CD4-positive, alpha-beta memory T cell (primary cell): ENCODE measurements at places on chromosomes 5 and 9. TPM values are rescaled to one million over a fixed set of nuclear protein-coding genes. Genes with fewer than 3 reads are reported as not detected.

The ARL14EPL gene
- total RNA-seq: not detected

The ADAMTSL2 gene
- 0.17 TPM for total RNA-seq

The TAF11L10 gene
- total RNA-seq: not detected

The SEMA5A gene
- 3.5 TPM for total RNA-seq

The CDHR2 gene
- total RNA-seq: 2.9 TPM

The IFNK gene
- not detected for total RNA-seq

The TRAF1 gene
- total RNA-seq: 174 TPM

The ECSCR gene
- 0.32 TPM for total RNA-seq

DNA sequence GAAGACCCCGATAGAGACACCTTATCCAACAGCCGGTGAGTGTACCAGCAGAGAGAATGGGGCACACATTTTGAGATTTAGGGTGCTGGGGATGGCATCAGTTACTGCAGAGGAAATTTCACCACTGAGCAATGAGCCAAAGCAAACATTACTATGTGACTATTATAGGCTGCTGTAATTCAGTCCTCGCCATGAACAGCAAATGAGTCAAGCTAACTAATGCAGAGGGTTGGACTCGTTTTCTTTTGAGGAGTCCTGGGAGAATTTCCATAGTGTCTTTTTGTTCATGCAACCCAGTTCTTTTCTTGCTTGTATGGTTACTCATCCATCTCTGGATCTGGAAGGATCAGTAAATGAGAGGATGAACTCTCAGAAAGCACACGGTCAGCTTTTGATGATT, 323.8 kb downstream of the PSAT1 start:
- no peak for DNase-seq
- no peak overlapping the region for H3K27ac ChIP-seq
- H3K4me3 ChIP-seq: no peak overlapping the region
- H3K27me3 ChIP-seq: no peaks in the 10 kb centered on the region

- peaks cover 27% of the 10 kb centered on the region for H3K4me1 ChIP-seq
- H3K27me3 ChIP-seq: no peaks in the 10 kb centered on the region
- DNase-seq: no peak
- H3K27ac ChIP-seq: peak overlapping the region; percentile 84
- H3K4me3 ChIP-seq: peak overlapping the region; percentile 65
These were observed 994 bp downstream of the POLE3 start for GRCh38 chr9:113409481-113409880.

DNA sequence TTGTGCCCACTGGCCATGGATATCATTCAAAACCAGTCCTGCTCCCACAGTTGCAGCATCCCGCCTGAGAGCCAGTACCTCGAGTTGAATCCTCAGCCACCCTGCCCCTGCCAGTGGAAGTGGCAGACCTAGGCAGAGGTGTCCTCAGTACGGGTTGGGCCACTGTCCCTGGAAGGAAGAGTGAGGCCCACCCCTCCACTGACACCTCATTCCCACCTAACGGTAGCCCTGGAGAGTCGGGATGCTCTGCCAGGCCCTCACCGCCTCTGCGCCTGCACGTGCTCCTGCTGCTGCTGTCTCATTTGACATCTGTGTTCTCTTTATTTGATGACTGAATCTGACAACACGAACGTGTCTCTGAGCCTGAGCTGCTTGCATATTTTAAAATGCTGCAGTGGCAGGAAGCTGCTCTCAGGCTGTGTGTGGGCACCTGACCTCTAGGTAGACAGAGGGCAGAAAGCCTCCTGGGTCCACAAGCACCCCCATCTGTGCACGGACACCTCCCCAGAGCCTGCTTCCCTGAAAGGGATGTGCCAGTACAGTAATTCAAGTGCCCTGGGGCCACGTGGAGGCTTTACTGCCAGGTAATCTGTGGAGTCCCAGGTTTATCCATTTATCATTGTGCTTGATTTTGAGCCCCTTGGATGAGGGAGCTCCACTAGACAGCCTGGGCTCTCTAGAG, 194.7 kb downstream of the CACNA1B start:
- H3K36me3 ChIP-seq: no peaks in the 10 kb centered on the region
- no peak overlapping the region for H3K27ac ChIP-seq
- DNase-seq: no peak
- no peaks in the 10 kb centered on the region for H3K27me3 ChIP-seq
- H3K4me1 ChIP-seq: no peaks in the 10 kb centered on the region

GRCh38 chr5:142587354-142587965, 98.4 kb downstream of the FGF1 start:
- peak; percentile 12 for DNase-seq
- no peaks in the 10 kb centered on the region for H3K36me3 ChIP-seq
- no peaks in the 10 kb centered on the region for H3K4me1 ChIP-seq
- no peak overlapping the region for H3K4me3 ChIP-seq
- no peaks in the 10 kb centered on the region for H3K27me3 ChIP-seq

DNA sequence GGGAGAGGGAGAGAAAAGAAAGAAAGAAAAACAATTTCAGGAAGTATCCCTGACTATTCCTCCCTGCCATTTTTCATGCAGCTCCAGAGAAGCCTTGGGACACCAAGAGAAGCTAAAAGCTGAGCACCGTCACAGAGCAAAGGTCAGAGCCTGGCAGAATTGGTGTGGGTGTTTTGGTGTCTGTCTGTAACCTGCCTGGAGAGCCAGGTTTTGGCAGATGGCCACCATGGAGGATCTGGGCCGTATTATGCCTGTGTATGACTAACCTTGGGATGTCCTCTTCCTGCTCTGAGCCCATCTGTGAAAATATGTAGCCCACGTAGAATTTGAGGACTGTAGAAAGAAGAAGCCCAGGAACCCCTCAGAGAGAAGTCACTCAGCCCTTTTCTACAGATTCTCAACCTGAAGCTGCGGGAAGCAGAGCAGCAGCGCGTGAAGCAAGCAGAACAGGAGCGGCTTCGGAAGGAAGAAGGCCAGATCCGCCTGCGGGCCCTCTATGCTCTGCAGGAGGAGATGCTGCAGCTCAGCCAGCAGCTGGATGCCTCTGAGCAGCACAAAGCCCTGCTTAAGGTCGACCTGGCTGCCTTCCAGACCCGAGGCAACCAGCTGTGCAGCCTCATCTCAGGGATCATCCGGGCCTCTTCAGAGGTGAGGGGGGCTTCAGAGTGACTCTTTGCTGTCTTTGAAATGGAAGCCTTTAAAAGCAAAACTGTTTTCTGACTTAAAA, 18.8 kb downstream of the GLE1 start:
- no peaks in the 10 kb centered on the region for H3K4me1 ChIP-seq
- peaks cover 58% of the 10 kb centered on the region for H3K36me3 ChIP-seq
- no peak for DNase-seq
- H3K27me3 ChIP-seq: no peaks in the 10 kb centered on the region

DNA sequence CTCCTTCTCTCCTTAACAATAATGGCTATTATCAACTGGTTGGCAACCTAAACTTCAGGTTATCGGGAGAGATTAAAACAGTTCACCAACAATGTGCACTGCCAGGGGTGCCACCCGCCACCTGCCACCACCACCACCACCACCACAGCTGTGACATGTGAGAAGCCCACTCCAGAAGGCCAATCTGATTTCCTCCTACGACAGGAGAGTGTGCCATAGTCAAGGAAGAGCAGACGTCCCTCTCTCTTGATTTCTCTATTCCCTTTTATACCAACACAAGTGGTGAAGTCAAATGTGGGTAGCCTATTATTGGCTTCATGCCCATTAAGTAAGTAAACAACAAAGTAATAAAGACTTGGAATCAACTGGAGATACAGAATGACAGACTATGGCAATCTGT, 22.4 kb downstream of the GNAQ start:
- peaks cover 51% of the 10 kb centered on the region for H3K4me1 ChIP-seq
- no peak for DNase-seq
- H3K4me3 ChIP-seq: no peak overlapping the region
- H3K27ac ChIP-seq: no peak overlapping the region
- no peaks in the 10 kb centered on the region for H3K36me3 ChIP-seq

DNA sequence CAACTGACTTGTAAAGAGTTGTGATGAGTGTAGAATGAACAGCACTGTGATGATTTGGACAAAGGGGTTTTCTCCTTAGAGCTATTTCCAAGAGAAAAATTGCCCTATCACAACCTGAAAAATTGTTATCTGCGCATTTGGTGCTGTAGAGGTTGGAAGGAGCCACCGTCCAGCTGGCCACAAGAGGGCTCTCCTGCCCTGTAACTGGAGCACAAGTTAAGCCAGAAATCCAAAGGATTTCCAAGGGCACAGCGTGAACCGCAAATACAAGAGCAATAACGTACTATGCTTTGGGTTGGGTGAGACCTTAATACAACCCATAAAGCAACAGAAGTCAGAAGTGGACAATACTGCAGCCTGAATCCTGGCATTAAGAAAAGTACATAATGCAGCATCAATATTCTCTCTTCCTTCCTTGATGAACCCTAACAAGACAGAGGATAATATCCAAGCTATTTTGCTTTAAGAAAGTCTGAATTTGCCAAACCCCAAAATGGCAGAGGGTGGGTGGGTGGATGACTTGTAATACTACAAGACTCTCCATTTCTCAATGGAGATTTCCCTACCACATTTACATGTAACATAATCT, 56.8 kb upstream of the SMIM32 start:
- H3K27me3 ChIP-seq: no peaks in the 10 kb centered on the region
- H3K4me1 ChIP-seq: no peaks in the 10 kb centered on the region
- H3K36me3 ChIP-seq: no peaks in the 10 kb centered on the region
- DNase-seq: no peak
- no peak overlapping the region for H3K27ac ChIP-seq

GRCh38 chr9:135580664-135581380, 19.3 kb downstream of the PAEP start:
- no peak overlapping the region for H3K27ac ChIP-seq
- no peaks in the 10 kb centered on the region for H3K4me1 ChIP-seq
- H3K27me3 ChIP-seq: no peaks in the 10 kb centered on the region
- no peaks in the 10 kb centered on the region for H3K36me3 ChIP-seq
- DNase-seq: no peak
- H3K4me3 ChIP-seq: no peak overlapping the region

DNA sequence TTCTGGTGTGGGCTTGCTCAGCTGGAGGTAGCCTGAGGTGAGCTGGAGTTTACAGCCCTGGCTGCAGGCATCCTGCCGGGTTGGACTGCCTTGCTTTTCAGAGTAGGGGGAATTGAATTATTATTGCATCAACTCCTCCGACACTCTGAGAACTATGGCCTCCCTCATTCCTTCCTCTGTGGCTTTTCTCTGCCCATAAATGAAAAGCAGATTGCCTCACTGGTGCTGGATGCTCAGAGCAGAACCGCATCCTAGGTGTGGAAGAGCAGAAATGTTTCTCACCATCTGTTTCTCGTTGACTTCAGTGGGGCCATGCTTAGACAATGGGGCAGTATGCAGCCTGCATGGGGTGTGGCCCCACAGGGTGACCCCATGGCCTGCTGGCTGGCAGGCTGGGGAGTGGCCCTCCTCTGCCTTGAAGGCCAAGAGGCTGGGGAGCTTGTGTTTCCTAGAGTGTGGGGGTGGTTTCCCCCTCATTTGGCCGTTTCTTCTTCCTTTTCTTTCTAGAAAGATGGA, 27.3 kb upstream of the TGFBI start:
- H3K4me3 ChIP-seq: no peak overlapping the region
- no peaks in the 10 kb centered on the region for H3K27me3 ChIP-seq
- no peaks in the 10 kb centered on the region for H3K36me3 ChIP-seq
- no peak overlapping the region for H3K27ac ChIP-seq
- DNase-seq: no peak

DNA sequence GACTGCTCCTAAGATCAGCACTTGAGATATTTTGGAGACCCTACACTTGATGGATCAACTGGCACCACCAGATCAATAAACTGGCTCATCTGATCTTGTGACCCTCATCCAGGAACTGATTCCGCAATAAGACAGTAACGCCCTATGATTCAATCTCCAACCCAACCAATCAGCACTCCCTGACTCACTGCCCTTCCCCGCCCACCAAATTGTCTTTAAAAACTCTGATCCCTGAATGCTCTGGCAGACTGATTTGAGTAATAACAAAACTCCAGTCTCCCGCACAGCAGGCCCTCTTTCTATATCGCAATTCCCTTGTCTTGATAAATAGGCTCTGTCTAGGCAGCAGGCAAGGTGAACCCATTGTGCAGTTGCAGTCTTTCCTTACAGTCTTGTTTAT, 677.0 kb downstream of the LRRC70 start:
- H3K27ac ChIP-seq: no peak overlapping the region
- no peak for DNase-seq
- H3K4me1 ChIP-seq: no peaks in the 10 kb centered on the region
- no peaks in the 10 kb centered on the region for H3K27me3 ChIP-seq

DNA sequence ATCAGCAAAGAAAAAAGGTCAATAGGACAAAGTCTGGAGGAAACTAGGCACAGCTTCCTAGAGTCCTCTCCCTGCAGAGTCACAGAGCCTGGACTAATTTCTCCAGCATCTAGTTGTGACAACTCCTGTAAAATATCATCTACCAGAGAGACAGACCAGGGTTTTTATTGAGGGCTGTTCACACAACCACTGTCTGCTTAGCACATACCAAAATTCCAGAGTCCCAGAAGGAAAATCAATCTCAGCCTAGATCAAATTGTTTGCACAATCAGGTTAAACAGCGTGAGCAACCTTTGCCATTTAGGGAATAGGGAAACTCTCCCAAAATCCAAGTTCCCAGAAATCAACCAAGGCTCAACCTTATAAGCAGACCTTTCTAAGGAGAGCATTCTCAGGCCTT, 190.3 kb downstream of the SYK start:
- H3K36me3 ChIP-seq: no peaks in the 10 kb centered on the region
- no peaks in the 10 kb centered on the region for H3K4me1 ChIP-seq
- H3K4me3 ChIP-seq: no peak overlapping the region
- H3K27me3 ChIP-seq: no peaks in the 10 kb centered on the region
- no peak overlapping the region for H3K27ac ChIP-seq
- no peak for DNase-seq

DNA sequence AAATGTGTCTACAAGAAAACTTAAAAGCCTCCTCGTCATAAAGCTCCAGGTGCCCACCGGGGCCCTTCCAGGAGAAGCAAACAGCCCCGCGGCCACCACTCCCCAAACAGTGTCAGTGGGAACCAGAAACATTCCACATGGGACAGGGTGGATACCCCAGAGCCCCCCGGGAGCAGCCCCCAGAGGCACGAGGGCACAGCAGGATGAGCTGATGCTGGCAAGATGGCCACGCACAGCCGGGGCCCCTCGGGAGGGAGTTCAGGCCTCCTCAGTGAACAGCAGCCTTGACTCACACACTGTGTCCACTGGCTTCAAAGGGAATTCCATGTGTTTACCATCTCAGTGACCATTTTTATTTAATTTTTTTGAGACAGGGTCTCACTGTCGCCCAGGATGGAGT, 10.5 kb downstream of the EXD3 start:
- DNase-seq: no peak
- H3K4me1 ChIP-seq: peaks cover 14% of the 10 kb centered on the region
- no peaks in the 10 kb centered on the region for H3K36me3 ChIP-seq
- H3K4me3 ChIP-seq: no peak overlapping the region
- H3K27me3 ChIP-seq: no peaks in the 10 kb centered on the region

- H3K4me3 ChIP-seq: no peak overlapping the region
- no peaks in the 10 kb centered on the region for H3K36me3 ChIP-seq
- H3K27ac ChIP-seq: no peak overlapping the region
- DNase-seq: no peak
These were observed 19.5 kb downstream of the MARCHF6 start for GRCh38 chr5:10372726-10373709.

GRCh38 chr5:33346534-33346933, 94.2 kb upstream of the TARS1 start:
- no peak overlapping the region for H3K4me3 ChIP-seq
- no peak overlapping the region for H3K27ac ChIP-seq
- no peaks in the 10 kb centered on the region for H3K36me3 ChIP-seq

- no peak overlapping the region for H3K4me3 ChIP-seq
- H3K27me3 ChIP-seq: no peaks in the 10 kb centered on the region
- no peaks in the 10 kb centered on the region for H3K36me3 ChIP-seq
- no peak for DNase-seq
- no peaks in the 10 kb centered on the region for H3K4me1 ChIP-seq
These were observed 212.1 kb downstream of the ARL15 start for GRCh38 chr5:54098267-54098666.
